Upper lobe of right lung (tissue), 1 donor: ENCODE measurements at places on chromosomes 16 and 17. TPM values are rescaled to one million over a fixed set of nuclear protein-coding genes. Genes with fewer than 3 reads are reported as not detected.

Gene RASD1
- 39.2 TPM for total RNA-seq

Gene ATP6V0A1
- 109 TPM for total RNA-seq

Gene IRX5
- total RNA-seq, result 23.3 TPM

Gene CHST4
- total RNA-seq, result 0.38 TPM

Gene OR1A1
- total RNA-seq, result not detected

- DNase-seq, result no peak
Observed at GRCh38 chr16:30697264-30698138, 1.5 kb upstream of the SRCAP start.

DNA sequence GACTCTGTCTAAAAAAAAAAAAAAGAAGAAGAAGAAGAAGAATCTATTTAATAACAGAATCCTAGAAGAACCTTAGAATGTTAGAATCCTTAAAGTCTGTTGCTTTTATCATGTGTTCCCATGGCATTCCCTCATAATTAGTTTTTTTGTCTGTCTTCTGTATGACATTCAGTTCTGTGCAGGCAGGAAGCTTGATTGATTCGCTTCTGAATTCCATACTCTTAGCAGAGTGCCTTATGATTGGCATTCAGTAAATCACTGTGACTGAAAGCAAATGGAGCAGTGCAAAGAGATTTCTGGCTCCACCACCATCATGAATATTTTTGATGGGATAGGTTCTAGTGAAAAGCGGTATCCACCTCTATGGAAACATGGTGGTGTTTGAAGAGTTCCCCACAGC, 1065.9 kb upstream of the RBFOX1 start:
- no peak for DNase-seq

DNA sequence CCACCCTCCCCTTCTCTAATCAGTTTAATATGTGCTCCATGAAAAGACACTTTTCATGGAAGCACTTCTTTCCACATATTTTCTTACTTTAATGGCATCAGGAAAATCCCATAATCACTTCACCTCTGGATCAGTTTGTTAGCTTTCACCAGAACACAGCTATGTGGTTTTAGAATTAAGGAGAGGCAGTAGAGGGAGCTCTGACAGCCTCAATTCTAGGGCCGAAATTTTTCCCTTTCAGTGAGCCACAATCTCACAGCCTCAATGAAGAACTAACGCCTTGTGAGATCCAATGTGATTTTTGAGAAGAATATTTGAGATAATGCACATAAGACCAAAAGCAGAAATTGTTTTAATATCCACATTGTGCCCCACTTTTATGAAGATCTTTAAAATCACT, 1494.0 kb upstream of the CDH8 start:
- DNase-seq, result no peak

- no peak for DNase-seq
Observed at GRCh38 chr17:49108318-49108717, 24.3 kb upstream of the B4GALNT2 start.

- DNase-seq, result no peak
Observed at GRCh38 chr16:15515992-15516391, 81.6 kb downstream of the BMERB1 start.

DNA sequence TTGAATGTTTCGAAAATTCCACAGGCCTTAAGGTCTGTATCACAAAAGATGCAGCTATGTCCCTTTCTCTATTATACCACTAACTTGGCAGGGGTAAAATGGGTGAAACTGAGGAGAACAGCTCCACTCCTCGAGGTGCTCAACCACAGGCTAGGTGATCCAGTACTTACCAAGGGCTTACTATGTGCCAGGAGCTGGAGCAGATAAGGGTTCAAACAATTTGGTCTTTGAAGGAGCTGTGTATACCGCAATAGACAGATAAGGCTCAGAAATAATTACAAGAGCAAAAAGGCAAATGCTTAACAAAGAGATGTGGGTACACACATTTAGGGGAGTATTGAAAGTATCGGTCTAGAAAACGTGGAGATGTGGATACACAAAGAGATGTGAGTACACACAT, 1.5 kb downstream of the XPO6 start:
- no peak for DNase-seq

- DNase-seq, result no peak
Observed at GRCh38 chr16:7834771-7835431, 502.3 kb downstream of the RBFOX1 start.

DNA sequence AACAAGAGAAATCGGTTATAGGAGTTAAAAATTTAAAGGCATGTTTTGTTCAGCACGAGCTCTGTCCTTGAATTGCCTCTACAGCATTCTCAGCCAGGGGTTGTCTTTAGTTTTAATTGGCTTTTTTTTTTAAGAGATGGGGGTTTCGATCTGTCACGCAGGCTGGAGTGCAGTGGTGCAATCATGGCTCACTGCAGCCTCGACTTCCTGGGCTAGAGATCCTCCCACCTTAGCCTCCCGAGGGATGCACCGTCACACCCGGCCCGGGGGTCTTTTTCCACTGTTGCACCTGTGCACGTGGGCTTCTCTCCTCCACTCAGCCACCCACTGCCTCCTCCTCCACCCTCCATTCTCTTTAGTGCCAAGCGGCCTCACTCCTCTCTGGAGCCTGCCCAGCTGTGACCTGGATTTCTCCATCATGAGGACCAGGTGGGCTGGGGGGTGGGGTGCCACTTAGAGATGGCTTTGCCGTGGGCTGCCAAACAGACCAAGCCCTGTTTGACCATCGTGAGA, 106.8 kb upstream of the SEC14L1 start:
- DNase-seq, result no peak

- peak; percentile 95 for DNase-seq
Observed at GRCh38 chr16:10652730-10653590, 41.8 kb downstream of the TEKT5 start.

GRCh38 chr17:79039171-79039570, 15.2 kb downstream of the C1QTNF1 start:
- DNase-seq, result peak; percentile 52

GRCh38 chr16:56530872-56531271, 11.0 kb upstream of the BBS2 start:
- DNase-seq, result no peak

DNA sequence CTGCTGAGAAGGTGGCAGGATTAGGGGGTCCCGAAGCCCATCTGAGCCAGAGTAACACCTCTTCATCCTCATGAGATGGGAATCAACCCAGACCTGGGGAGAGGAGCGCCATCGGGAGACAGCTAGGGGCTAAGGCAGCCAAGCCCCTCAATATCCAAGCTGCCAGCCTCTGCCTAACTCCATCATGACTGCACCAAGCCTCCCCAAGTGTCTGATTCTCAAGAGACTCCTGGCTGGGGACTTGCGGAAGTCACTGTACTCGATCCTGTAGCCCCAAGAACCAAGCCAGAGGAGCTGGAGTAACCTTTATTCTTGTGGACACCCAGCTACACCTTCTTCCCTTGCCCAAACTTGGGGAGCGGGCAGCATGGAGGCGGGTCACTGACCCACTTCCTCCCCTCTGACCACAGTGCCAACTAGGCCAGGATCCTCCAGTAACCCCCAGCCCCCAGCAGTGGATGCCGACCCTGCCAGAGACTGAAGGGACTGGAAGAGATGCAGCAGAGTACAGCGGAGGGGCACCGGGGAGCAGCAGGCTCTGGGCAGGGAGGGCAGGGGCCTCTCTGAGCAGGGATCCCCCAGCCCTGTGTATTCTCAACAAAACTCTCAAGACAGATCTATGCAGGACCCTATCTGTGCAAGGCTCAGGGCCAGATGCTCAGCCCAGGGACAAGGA, 13.3 kb downstream of the HDAC5 start:
- no peak for DNase-seq

GRCh38 chr17:9790889-9791876, at the start of gene DHRS7C:
TSS of gene DHRS7C (minus strand) at chr17:9791592. CDS start at chr17:9791284, 308 bp downstream.
- DNase-seq, result no peak
